ENCODE measurements at places on chromosomes 3 and 15.

DNA sequence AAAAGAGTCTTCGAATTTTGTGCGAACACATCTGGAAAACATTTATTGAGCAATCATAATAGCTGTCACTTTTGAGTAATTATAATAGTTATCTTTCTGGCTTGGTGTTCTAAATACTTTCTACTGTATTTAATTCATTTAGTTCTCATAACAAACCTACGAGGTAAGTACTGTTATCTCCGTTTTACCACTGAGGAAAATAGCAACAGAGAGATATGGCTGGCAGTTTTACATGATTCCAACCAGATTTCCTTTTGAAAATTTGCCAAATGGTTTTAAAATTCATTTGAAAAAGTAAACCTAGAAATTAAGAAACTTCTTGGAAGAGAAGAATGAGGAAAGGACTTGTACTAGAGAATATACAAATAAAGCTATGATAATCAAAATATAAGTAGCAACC is 37.3 kb upstream of the MGA start:
- DNase-seq: no peak

DNA sequence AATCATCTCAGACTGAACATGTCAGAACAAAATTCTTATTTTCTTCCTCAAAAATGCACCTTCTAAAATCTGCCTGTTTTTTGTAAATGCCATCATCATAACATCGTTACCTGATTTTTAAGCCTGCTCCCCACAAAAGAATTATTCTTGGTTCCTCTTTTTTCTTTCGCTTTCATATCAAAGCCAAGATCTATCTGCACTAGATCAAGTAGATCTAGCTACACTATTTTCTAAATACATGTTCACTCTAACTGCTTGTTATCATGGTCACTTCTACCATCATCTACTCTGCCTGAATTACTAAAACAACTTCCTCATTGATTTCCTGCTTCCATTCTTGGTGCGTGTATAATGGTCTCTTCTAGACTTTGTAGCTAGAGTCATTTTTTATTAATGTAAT is 217.7 kb downstream of the ARPP21 start:
- no peak for DNase-seq

DNA sequence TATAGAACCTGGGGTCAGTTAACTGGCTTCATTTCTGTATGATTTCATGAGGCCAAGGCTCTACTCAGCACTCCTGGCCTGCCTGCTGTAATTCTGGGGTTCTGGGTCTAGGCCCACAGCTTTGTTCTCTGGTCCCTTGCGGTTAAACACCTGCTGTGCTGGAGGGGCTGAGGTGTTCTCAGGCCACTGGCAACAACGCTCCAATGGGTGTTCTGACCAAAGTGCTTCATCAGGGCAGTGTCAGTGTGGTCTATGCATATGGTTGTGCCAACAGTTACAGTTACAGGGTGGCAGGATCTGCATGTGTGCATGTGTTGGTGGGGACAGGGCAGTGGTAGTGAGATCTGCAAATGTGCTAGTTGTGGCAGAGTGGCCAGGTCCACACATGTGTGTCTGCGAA is 64.1 kb upstream of the GMNC start:
- no peak for DNase-seq

- no peak for DNase-seq
Measured at GRCh38 chr15:95975212-95975611, 355.3 kb upstream of the NR2F2 start.

- no peak for DNase-seq
Measured at GRCh38 chr3:30984855-30985749, 90.6 kb upstream of the GADL1 start.

DNA sequence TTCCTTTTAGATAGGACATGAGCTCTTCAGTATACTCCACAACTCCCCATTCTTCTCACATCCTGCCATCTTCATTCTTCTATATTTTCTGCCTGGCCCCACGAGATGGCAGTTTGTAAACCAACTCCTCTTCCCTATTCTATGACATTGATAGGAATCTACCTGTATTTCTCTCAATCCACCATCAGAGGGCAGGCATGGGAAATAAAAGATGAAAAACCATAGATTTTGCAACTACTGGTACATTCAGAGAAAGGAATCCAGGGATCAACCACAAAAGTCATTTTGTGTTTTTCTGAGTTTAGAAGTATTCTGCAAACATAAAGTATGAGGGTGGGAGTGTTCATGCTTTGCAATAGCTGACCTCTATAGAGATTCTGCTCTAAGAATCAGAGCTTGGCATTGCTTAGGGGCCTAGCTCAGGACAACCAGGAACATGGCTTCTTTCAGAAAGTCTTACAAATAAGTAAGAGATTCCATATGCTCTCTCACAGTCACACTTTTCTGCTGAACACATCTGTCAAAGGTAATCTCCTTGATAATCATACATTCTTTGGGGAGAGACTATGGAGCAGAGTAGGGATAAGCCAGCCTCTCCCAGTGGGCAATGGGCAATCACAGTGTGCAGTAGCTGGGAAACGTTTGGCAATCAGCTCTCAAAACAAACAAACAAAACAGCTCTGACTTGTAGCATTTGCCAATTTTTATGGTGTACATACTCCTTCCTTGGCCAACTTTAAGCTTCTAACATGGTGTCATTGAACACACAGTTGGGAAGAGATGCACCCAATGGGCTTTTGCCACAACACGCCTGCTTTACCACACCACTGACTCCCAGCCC is 43.1 kb upstream of the SLC25A36 start:
- peak; percentile 22 for DNase-seq

DNA sequence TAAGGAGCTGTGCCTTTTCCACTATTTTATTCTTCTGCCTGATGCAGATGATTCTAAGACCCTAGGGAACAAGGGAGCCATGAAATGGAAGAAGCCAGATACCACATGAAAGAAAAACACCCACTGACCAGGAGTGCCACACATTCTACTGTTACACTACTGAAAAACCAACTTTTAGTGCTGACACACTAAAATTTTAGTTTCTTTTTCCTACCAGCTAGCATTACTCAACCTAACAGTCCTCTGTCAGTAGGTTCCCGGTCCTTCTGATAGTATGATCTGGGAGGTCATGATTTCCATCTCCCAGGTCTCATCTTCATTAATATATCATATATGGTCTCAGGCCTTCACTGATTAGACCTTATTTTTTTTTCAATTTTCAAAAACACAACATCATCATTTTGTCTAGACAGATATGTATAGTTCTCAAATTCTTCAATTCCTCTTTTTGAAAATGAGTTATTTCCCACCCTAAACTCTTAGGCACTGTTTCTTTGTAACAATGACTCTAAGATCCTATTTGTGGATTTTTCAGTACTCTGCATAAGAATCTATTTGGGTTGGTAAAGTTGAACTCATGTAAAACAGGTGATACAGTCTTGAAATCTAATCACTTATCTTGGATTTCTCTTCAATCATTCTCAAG is 321.8 kb downstream of the CTNNB1 start:
- no peak for DNase-seq

- DNase-seq: no peak
Measured at GRCh38 chr3:58835086-58835485, 168.5 kb upstream of the FAM3D start.

DNA sequence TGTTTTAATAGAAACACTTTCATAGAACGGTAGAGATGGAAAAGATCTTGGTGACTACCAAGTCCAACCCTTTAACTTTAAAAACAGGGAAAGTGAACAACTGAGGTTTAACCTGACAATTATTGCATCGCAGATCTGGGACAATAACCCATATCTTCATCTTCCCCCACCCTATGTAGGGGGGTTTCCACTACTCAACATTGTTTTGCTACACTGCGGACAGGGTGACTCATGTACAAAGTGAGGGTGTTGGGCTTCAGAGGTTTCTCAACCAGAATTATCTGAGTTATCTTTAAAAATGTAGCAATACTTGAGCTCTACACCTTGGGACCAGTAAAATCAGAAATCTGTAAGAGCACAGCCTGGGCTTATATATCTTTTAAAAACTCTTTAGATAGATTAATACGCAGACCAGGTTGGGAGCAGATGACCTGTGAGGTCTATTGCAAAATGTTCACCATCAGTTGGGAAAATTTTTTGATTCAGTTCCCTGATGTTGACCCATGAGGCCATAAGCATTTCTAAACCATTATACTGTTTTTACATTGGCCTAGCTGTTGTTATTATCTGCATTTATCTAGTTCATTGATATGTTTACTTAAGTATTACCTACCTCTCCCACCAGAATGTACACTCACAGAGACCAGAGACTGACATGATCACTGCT is 103.6 kb upstream of the ICE2 start:
- no peak for DNase-seq

- DNase-seq: no peak
Measured at GRCh38 chr3:49410066-49410845, 1.5 kb downstream of the RHOA start.

GRCh38 chr3:105359098-105359762 is 7.5 kb upstream of the ALCAM start:
- no peak for DNase-seq

DNA sequence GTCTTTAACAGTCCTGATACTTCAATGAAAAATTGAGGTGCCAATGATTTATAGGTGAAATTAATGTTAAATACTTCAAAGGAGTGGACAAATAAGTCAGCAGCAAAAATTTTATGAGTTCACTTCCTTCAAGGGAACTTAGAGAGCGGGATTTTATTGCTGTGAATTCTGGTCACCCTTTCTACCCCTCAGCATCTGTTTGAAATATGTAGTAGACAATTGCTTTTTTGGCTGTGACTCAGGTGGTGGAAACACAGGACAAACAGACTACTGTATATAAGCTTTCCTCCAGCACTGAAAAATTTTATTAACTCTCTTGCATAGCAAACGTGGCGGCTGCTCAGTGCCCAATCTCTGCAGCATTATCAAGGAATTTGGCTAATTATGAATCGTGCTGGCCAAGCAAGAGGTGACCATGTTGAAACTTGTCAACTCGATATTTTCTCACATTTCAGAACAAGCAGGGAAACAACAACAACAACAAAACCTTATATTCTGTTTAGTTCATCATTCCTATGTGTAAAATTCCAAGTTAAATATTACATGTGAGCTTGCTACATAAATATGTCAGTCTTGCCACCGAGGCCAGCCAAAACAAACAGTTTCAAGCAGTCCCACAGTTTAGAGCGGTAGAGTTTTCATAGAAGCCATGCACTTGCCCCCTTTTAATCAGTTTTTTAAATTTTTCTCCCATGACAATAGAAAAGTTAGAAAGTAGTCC is 420.2 kb downstream of the FOXP1 start:
- no peak for DNase-seq

GRCh38 chr3:156036258-156037053 is 83.9 kb upstream of the KCNAB1 start:
- no peak for DNase-seq

GRCh38 chr3:12896063-12896985 is 55.0 kb upstream of the RPL32 start:
- DNase-seq: no peak

DNA sequence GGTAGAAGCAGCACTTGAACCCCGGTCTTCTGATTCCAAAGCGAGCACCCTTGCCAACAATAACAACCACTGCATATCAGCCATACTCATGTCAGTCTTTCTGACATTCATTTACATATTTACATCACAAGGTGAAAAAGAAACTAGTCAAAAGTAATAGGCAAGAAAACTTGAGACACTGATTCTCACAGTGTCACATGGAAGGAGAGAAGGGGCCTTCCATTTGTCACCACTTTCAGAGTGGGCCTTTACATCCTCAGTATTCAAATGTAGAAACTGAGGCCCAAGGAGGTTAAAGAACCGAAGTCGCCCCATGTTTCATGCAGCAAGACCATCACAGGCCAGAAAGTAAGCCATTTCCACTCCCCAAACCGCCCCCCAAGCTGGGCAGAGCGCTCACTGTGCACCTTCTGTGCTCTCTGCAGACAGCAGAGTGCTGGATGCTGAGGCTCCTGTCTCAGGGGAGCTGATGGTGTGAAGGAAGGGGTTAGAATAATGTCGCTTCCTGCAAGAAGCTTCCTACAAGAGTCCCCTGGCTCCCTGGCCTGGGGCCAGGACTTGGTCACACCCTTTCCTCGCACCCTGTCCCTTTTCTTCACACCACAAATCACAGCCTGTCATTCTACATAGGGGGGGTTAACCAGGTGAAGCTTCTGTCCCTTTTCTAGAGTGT is 260.1 kb downstream of the UACA start:
- DNase-seq: no peak

DNA sequence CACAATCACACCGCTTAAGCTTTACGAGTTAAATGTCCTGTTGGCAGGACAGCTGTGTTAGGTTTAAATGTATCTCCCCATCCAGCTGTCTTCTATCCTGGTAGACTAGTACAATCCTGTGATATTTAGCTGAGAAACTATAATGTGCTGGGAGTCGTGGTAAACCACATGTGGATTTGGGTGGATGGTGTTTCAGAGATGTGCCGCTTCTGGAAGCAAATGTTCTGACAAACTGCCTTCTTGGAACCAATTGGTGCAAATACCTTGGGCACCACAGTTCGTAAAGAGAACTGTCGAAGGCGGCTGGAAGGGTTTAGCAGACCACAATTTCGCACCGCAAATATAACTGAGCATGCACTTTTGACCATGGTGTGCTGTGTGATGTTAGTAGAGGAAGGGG is 15.0 kb downstream of the SCG5 start:
- DNase-seq: no peak

DNA sequence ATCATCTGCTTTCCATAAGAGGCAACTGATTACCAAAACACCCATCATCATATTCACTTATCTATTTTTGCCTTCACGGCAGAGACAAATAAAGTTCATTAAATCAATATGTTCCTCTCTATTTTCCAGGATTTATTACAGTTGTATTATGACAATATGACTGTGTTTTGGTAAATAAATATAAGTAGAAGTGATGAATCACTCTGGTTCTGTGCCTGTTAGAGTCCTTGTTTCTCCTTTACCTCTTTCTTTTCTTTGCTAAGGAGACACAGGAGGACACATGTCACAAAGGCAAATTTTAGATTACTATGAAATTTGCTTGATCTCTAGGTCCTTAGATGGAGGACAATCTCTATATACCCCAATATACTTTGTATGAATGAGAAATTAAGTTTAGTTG is 152.6 kb upstream of the PLSCR5 start:
- no peak for DNase-seq

DNA sequence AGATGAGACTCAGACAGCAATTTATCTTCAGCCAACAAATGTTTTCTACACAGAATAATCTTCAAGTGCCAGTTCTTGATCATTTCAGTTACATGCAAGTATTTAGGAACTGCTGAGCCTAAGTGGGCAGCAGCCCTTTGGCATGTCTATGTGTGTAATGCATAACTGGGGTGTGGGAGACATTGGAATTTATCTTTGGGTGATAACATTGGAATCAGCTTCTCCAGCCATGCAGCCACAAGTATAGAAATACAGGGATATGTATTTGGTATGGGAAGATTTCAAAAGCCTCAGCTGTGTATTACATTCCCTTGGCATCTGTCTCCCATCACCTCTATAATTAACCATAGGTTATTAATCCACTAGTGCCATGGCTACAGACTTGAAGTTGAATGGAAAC is 63.4 kb upstream of the FOXP1 start:
- no peak for DNase-seq

DNA sequence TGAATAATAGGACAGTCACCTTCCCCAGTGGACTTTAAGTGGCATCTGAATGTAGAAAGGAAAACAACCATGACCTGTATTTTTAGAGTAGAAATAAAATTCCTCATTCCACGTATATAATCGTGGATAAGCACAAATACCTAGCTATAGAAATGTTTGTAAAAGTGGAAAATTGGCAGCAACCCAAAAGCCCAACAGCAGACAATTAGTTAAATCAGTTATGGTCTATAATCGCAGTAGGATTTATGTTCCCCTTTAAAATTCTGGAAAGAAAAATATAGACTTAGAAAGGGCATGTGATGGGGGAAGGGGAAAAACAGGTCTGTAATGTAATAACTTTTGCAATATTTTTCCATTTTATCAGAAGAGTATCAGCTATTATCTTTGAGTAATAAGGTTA is 241.9 kb upstream of the ST8SIA2 start:
- no peak for DNase-seq

- no peak for DNase-seq
Measured at GRCh38 chr3:76474632-76475031, 565.3 kb upstream of the ROBO2 start.

Data from SHP77 treated with DMSO at 0.1 percent for 48 hours (cell line).